Non-pigmented ciliary epithelial cell (primary cell): ENCODE measurements at places on chromosomes 5 and 9.

DNA sequence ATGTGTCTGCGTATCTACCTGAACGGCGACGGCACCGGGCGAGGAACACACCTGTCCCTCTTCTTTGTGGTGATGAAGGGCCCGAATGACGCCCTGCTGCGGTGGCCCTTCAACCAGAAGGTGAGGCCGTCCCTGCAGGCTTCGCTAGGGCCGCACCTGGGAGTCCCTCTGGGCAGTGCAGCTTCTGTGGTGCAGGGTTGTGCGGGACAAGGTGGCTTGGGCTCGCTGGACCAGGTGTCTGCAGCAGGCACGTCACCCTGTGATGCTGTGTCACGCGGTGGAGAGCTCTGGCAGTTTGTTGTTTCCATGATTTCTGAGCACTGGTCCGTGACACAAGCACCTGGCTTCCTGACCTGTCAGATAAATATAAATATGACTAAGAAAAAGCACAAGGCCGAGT, 20.7 kb downstream of the FBXW5 start:
- no peak for DNase-seq

GRCh38 chr9:33480106-33480505, 6.4 kb upstream of the NOL6 start:
- DNase-seq, result no peak

GRCh38 chr9:134056483-134057306, 11.1 kb downstream of the BRD3 start:
- no peak for DNase-seq

- DNase-seq, result no peak
Observed at GRCh38 chr9:110128664-110129329, 79.2 kb downstream of the C9orf152 start.

GRCh38 chr5:74622122-74622521, 18.4 kb downstream of the ENC1 start:
- DNase-seq, result no peak

DNA sequence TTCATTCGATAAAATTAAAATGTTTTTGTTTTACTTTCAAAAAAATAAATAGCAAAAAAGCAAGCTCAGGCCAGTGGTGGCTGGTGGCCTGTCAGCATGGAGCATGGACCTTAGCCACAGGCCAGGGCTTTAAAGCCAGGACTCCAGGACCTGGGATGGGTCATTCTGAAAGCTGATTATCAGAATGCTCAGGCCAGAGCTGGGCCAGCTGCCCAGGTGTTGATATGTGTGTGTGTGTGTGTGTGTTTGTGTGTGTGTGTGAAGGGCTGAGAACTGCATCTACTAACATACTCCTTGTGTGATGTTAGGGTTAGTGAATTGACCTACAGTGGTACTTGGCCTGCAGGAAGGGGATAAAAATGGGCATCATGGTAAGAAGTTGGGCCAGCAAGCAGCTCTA, 21.5 kb downstream of the PALM2AKAP2 start:
- no peak for DNase-seq

GRCh38 chr5:72107901-72108201, 576 bp downstream of the MAP1B start:
- DNase-seq, result no peak

DNA sequence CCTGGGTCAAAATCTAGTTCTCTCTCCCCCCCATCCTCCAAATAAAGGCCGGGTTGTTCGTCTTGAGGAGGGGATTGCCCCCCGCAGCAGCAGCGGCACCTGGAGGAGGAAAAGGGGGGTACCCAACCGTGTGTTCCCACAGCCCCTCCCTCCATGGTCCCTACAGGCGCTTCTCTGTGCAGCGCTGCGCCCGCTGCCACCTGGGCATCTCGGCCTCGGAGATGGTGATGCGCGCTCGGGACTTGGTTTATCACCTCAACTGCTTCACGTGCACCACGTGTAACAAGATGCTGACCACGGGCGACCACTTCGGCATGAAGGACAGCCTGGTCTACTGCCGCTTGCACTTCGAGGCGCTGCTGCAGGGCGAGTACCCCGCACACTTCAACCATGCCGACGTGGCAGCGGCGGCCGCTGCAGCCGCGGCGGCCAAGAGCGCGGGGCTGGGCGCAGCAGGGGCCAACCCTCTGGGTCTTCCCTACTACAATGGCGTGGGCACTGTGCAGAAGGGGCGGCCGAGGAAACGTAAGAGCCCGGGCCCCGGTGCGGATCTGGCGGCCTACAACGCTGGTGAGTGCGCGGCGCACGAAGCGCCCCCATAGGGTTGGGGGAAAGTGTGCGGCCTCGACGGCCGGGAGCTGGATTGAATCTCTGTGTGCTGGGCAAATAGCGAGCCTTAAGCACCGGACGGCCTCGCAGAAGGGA, 3.5 kb downstream of the LHX2 start:
- DNase-seq, result no peak

DNA sequence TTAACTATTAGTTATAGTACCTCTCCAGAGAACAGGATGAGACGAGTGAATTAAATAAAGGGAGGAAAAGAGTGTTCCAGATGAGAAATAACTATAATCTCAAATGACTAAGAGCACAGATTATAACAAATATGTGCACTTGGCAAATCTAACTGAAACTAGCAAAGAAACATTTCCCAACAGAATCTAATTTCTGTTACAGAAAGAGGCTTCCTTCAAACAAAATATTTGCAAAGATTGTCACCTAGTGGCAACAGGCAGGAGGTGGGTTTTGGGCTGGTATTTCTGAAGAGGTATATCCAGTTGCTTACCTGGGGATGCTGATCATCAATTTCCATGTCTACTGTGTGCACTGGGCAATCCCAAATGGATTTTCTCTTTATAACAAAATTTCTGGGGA, 5.6 kb upstream of the SPDL1 start:
- no peak for DNase-seq
